ENCODE measurements at places on chromosomes 5 and 9.

DNA sequence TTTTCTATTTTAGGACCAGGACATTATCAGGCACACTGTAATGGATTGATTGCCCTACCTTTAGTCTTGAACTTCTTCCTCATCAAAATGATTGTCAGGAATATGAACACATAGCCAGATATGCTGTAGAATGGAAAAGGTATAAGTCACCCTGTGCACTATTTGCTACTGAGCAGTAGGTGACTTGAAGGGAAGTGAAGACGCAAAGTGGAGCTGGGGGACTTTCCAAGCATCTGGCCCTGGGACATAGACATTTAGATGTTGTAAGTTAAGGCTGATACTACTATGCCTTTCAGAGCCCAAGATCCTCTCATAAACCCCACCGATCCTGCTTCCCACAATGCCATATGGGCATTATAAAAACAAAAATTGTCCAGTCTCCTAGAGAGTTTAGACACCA, 174.5 kb downstream of the DOCK8 start:
- DNase-seq, result no peak

DNA sequence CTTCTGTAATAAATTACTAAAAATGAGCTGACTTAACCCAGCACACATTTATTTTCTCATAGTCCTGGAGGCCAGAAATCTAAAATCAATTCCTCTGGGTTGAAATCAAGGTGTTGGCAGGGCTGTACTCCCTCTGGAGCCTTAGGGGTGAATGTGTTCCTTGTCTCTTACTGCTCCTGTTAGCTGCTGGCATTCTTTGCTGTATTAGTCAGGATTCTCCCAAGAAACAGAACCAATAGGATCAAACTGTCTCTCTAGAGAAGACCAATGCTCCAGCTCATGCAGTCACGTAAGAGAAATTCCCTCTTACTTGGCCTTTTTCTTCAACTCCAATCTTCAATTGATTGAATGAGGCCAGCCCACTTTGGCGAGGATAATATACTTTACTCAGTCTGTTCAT, 15.3 kb upstream of the CD180 start:
- no peak for DNase-seq

DNA sequence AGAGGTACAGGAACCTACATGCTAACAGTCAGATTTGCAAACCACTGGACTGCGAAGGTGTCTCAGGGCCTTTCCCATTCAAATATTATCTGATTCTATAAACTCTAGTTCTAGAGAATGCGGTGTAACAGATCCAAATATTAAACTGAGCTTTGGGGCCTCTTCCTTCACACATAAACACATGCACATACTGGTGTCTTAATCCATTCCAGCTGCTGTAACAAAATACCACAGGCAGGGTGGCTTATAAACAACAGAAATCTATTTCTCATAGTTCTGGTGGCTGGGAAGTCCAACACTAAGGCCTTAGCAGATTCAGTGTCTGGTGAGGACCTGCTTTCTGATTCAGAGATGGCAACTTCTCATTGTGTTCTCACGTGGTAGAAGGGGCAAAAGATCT, 30.2 kb downstream of the RETREG1 start:
- no peak for DNase-seq

GRCh38 chr5:19193631-19194030, 794.4 kb downstream of the CDH18 start:
- DNase-seq, result no peak

- DNase-seq, result no peak
Measured at GRCh38 chr5:55597014-55597981, 62.5 kb upstream of the PLPP1 start.
